Stimulated activated CD4-positive, alpha-beta T cell treated with anti-CD3 and anti-CD28 coated beads, Interleukin-4, amount 100 ng/mL, for 48 hours (primary cell): ENCODE measurements at places on chromosomes 1 and 21.

DNA sequence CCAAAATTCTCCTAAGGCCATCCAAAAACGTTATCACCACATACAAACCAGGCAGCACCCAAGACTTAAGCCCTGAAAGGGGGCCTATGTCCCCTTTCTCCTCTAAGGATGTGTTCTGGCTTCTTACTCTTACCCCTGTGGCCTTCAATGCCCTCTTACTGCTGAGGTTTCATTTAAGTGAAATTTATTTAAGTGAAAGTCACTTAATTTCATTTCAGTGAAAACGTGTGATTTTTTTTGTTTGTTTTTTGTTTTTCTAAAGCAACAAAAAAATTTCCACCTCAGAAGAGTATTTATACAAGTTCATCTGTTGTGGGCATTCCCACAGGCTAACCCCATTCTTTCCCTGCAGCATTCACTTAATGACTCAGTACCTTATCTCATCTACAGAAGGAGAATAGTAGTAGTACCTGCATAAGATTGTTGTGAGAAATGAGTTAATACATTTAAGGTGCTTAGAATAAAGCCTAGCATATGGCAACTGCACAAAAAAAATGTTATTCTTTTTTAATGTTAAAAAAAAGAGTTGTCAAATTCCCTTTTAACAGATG, 220.6 kb downstream of the CHRM3 start:
- no peak for DNase-seq

DNA sequence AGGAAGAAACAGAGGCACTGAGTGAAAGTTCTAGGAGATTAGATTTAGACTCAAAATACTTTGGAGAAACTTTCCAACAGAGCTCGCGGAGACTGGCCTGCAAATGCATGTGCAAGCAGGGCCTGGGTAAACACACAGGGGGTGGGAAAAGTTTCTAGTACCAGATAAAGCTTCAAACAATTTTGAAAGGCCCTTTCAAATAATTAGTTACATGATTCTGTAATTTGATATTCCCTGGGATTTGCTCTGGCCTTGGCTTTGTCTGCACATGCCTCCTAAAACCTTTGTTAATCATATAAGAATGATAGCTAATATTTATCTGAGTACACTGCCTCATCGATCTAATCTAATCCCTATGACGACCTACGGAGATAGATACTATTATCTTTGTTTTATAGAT, 31.3 kb downstream of the VTCN1 start:
- no peak for DNase-seq

GRCh38 chr1:201221201-201221846, 30.7 kb downstream of the IGFN1 start:
- DNase-seq = no peak

GRCh38 chr1:209594440-209594839, 10.9 kb downstream of the CAMK1G start:
- DNase-seq = no peak

DNA sequence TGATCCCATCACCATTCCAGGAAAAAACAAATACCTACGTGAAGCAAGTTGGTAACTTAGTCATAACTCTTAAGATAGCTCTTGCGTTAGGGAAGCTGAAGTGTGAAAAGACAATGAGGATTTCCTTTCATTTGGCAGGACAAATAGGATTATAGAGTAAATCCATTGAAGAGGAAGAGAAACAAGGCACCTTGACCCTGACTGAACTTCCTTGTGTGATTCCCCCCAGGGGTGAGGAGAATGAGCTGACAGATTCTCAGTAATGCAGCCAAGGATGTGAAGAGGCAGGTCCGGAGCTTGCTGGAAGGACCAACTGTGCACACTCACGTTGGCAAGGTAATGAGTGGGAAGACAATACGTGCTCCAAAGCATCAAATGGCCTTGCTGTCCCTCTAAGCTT, 55.0 kb upstream of the HMCN1 start:
- DNase-seq = no peak

GRCh38 chr1:248906009-248906752, at the start of gene PGBD2:
TSS of gene PGBD2 (plus strand) at chr1:248906235. CDS start at chr1:248913863, 7,628 bp downstream.
- DNase-seq = peak; percentile 99

DNA sequence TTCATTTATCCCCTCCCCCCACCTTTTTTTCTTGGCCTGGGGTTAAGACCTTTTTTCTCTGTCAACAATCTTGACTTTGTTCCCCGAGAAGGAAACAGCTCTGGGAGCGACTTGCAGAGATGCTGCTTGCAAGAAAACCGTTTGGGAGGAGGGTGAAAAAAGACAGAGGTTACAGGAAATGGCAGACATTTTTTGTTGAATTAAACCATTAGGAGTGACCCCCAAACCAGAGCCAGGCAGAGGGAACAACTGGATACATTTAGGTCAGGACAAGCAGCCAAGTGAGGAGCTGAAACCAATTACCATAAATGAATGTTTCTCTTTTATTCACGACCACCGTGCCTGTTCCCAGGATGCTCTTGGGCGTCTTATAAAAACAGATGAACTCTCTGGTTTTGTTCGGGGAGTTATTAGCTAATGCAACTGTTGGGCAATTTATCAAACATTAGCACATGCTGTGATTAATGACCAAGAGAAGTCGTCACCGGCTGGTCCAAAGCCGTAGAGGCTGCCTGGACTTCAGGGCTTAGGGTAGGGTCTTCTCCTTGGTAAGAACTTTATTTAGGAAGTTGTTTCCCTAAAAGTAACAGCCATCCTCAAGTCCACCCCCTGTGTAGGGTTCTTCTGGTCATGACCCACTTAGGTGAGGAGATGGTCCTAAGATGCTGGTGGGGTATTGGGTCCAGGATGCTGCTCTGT, 141.0 kb downstream of the FOXD2 start:
- DNase-seq = no peak

DNA sequence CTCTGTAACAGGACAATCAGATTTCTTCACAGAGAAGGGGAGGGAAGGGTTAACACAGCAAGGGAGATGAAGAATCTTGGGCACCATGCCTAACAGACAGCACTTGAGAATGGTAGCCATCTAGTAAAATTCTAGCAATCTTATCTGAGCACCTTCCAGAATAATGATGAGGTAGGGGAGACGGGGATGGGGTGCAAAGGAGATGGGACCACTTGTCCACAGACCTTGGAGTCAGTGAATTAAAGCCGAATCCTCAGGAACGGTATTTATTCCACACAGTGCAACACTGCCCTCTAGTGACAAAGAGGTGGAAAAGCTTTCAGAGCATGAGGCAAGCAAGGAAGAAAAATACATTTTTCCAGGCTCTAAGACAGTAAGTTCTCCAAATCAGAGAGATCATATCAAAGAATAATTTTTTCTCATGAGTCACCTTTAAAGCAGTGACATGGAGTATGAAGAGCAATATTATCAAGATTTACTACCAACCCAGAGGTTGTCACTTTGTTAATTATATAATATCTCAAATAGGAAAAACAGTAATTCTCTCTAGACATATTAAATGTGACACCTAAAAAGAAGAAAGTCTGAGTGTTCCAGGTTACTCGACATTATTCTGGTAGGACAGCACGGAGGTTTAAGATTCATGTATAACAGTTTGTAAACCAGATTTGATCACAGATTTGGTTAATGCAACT, 43.3 kb upstream of the LPAR3 start:
- DNase-seq = no peak

GRCh38 chr1:67040405-67040804, 13.5 kb downstream of the SLC35D1 start:
- DNase-seq = no peak

- no peak for DNase-seq
These were observed 42.9 kb downstream of the IER5 start for GRCh38 chr1:181131255-181131941.

DNA sequence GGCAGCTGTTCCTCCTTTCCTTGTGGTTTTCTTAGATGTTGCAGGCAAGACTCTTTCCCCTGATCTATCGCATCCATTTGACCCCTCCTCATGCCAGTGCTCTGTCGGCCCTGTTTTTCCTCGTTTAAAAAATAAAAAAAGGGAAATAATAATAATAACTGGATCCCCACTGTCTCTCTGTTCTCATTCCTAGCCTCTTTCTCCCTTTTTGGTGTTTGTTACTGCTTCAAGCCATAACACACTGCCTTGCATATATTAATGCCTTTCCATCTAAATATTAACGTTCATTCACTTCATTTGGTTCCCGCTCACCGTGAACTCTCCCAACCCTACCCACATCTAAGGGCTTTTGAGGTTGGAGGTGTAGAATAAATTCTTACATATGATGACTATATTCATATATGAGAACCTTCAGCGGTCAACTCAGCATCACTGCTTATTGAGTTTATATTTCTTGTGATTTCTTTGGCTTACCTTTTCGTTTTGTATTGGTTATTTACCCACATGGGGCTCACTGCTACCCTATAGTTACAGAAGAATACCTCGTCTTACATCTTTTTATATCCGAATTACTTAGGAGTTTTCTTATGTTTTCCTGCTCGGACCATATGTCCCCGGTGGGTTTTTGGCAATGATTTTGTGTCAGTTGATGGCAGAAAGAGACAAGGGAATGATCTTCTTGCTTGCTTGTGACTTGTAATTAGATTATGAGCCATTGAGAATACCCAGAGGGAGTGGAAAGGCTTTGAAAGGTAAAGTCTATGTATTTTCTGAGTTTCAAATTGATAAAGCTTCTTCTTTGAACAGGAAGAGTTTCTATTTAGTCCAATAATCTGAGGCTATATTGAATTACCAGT, 805 bp downstream of the ATG4C start:
- DNase-seq = no peak

DNA sequence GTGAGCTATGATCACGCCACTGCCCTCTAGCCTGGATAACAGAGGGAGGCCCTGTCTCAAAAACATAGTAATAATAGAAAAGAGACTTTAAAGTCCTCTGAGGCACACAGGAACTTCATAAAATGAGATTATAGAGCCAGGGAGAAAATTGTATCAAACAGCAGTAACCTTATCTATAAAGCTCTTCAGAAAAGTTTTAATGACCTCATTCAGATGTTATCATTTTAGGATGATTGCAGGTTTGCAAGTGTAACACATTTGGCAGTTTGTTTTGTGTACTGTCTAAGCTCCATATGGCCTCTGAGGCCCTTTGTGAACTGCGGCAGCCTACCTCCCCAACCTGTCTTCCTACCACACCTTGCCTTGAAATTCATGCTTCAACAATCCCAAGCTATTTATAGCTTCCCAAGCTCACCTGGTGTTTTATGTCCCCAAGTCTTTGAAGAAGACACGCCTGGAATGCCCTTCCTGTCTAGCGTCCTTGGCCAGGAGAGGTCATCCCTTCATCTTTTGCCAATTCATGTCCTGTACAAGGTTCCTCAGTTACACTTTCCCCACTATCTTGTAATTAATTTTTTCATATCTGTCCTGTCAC, 8.5 kb upstream of the AKNAD1 start:
- DNase-seq = no peak

DNA sequence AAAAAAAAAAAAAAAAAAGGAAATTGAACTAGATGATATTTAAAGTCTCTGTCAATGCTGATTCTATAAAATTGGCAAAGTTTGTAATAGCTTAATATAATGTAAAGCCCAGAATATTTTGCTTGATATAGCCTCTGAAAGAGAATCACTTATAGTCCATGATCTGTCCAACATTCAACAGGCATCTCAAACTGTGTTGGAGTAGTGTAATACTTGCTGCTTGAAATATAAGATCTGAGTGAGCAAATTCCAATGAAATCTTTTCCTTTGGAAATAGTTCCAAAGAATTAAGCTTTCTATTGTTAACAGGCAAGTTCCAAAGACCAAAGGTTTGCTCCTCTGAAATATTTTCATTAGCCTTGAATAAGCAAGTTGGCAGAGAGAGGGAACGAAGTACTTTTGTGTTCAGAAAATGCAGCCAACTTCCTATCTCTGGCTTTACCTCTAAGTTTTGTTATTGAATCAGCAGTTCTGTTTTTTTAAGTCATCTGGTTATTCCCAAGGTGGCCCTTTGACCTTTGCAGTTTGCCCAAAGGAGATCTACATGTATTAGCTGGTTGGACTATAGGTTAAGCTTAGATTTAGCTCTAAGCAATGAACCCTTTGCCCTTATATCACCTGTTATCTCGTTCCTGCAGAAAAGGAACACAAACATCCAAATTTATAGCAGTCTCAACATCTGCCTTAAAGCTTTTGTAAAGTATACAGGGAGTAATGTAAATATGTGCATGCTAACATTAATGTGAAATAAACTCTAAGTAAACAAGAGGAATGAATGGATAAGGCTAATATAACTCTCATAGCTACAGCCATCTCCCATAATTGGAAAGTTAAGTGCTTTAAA, 24.4 kb upstream of the CEP350 start:
- DNase-seq = no peak

DNA sequence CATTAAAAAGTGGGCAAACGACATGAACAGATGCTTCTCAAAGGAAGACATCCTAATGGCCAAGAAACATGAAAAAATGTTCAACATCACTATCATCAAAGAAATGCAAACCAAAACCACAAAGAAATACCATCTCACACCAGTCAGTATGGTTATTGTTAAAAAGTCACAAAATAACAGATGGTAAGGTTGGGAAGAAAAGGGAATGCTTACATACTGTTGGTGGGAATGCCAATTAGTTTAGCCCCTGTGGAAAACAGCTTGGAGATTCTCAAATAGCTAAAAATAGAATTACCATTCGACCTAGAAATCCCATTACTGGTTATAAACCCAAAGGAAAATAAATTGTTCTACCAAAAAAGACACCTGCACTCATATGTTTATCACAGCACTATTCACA, 369.4 kb downstream of the KCNH1 start:
- no peak for DNase-seq

DNA sequence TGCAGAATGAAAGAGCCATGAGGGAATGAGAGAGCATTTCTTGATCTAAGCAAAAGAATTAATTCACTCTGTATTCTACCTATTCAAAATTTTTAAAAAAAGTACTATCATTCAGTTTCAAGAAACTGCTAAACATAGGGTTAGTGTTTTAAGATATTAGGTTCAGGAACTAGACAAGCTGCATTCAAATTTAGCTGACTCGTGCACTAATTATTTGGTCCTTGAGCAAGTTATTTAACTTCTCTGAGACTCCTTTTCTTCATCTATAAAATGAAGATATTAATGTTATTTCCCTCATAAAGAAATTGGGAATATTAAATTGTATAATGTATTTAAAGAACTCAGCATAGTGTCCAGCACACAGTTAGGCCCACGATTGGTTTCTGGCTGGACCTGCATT, 75.0 kb upstream of the USH2A start:
- DNase-seq = no peak

DNA sequence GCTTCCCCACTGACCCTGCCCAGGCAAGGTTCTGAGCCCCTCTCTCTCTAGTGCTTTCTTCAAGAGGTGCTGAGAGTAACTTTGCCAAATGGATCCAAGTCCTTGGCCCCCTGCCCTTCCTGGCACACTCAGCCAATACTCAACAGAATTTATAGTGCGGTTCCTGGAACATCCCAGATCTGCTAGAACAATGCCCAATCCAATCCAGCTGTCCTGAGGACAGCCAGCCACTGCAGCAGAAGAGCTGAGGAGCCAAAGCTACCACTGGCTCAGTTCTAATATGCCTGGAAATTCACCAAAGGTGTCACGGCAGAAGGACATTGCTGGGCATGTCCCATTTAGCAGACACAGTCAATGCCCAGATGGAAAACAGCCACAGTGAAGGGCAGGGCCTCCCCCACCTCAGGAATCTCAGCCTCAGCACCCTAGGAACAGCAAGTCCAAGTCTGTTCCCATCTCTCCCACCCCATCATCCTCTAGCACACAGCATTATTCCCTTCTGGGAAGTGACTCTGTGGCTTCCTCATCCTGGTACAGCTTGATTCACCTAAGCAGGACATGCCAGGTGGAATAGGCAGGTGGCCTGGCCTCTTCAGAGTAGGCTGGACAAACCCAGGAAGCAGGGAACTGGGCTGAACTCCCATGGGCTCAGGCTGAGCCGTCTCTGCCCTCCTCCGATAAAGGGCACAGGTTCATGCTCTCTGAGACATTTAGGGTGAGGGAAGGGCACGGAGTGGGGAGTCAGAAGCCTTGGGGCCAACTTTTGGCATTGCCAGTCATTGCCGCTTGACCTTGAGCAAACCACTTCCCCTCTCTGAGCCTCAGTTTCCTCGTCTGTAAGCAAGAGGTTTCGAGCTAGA, 24.6 kb downstream of the PMVK start:
- DNase-seq = no peak
